ENCODE measurements at places on chromosomes 3 and 15. TPM values are rescaled to one million over a fixed set of nuclear protein-coding genes. Genes with fewer than 3 reads are reported as not detected.

Gene SGO1
- 0.73 TPM for total RNA-seq

Gene KBTBD8
- total RNA-seq: 55.1 TPM

Gene SEMA6D
- under 0.01 TPM for total RNA-seq

Gene BTLA
- total RNA-seq: 18.1 TPM

Gene SOX2
- total RNA-seq: under 0.01 TPM

Gene MORF4L1
- total RNA-seq: 484 TPM

Gene GP9
- 28.1 TPM for total RNA-seq

Gene CD80
- 5.9 TPM for total RNA-seq

Gene FOXL2NB
- total RNA-seq: under 0.01 TPM

Gene PARP15
- total RNA-seq: 44.4 TPM

Gene GPR62
- total RNA-seq: 0.10 TPM

Gene GCHFR
- 15.5 TPM for total RNA-seq

Gene TTC23
- 0.10 TPM for total RNA-seq

Gene CSPG5
- total RNA-seq: 0.10 TPM

Gene SLC26A6
- total RNA-seq: 8.4 TPM

Gene ATRIP
- 5.1 TPM for total RNA-seq

Gene IRAK2
- total RNA-seq: 14.6 TPM

Gene CCR8
- 2.2 TPM for total RNA-seq

Gene LRRC31
- total RNA-seq: not detected

Gene PIGBOS1
- total RNA-seq: 8.9 TPM

Gene GRAMD1C
- 2.3 TPM for total RNA-seq

Gene IL12A
- total RNA-seq: 4.1 TPM

Gene TM6SF1
- total RNA-seq: 5.6 TPM

Gene ZNF80
- 1.2 TPM for total RNA-seq

Gene DNAJC17
- total RNA-seq: 7.2 TPM

Gene TRIM42
- not detected for total RNA-seq

Gene ASB14
- total RNA-seq: 0.10 TPM

Gene GABRB3
- total RNA-seq: 0.10 TPM

Gene EDC3
- 3.7 TPM for total RNA-seq

Gene CCDC39
- total RNA-seq: not detected

Gene DZIP1L
- total RNA-seq: 0.21 TPM

Gene TTC14
- 52.5 TPM for total RNA-seq

Gene LACTB
- 37.7 TPM for total RNA-seq

Gene CIDEC
- not detected for total RNA-seq

Gene NDN
- 0.31 TPM for total RNA-seq

Gene SLC9C1
- 0.10 TPM for total RNA-seq

Gene KY
- under 0.01 TPM for total RNA-seq

Gene CLDN18
- under 0.01 TPM for total RNA-seq

Gene TAGLN3
- not detected for total RNA-seq

Gene UCN2
- 0.10 TPM for total RNA-seq

All from mononuclear cell (primary cell).